ENCODE measurements at places on chromosomes 5 and 9.

- DNase-seq, result no peak
These were observed 11.3 kb upstream of the LHX2 start for GRCh38 chr9:124000161-124000783.

DNA sequence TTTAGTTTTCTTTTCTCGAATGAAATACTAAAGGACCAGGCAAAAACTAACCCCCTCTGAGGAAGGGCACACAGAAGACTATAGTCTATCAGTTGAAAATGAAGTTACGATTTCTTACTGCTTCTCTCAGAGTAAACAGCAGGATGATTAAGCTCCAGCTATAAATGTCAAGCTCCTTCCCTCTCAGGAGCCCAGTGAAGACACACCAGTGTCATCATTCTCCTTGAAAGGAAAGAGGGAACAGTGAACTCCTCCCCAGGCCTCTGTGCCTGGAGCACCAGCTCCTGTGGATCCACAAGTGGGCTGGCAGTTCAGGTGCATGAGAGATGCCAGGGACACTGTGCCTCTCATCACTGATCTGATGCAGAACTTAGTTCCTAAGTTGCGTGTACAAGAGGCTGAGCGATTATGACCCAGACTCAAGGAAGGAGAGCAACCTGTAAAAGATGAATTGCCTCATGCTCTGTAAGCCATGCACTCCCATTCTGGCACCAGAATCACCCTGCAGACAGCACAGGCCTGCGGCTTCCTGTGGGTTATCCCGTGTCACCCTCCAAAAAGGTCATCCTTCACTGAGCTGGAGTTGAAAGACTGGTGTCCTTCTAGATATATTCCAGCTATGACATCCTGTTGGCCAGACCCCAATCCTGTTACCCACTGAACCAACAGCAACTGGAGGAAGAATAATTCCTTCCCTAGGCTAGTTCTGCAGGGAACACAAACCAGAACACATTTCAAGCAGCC is 394.0 kb downstream of the SEMA5A start:
- no peak for DNase-seq

DNA sequence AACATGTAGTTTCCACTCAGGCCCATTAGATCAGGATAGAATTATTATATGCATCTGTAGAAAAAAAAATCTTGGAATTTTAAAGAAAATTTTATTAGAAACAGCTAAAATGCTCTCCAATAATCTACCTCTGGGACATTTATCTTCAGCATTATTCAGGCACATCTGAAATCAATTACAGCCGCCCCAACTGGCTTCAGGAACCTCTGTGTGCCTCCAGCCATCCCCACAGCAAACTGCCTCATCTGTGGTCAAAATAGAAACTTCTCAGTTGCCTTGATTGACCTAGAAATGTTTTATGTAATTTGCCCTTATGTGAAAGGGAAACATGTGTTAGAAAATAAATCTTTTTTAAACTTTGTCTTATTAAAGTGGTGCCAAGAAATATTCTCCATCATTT is 120.1 kb upstream of the LPAR1 start:
- no peak for DNase-seq

- DNase-seq, result no peak
These were observed 38.3 kb downstream of the RECK start for GRCh38 chr9:36074870-36075532.

DNA sequence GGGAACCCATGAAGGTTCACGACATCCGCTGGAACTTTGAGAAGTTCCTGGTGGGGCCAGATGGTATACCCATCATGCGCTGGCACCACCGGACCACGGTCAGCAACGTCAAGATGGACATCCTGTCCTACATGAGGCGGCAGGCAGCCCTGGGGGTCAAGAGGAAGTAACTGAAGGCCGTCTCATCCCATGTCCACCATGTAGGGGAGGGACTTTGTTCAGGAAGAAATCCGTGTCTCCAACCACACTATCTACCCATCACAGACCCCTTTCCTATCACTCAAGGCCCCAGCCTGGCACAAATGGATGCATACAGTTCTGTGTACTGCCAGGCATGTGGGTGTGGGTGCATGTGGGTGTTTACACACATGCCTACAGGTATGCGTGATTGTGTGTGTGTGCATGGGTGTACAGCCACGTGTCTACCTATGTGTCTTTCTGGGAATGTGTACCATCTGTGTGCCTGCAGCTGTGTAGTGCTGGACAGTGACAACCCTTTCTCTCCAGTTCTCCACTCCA is 7.6 kb downstream of the GPX3 start:
- no peak for DNase-seq

- DNase-seq, result no peak
These were observed 74.0 kb upstream of the RXRA start for GRCh38 chr9:134252084-134252830.

- no peak for DNase-seq
These were observed 335.3 kb upstream of the PANK3 start for GRCh38 chr5:168914491-168914890.

DNA sequence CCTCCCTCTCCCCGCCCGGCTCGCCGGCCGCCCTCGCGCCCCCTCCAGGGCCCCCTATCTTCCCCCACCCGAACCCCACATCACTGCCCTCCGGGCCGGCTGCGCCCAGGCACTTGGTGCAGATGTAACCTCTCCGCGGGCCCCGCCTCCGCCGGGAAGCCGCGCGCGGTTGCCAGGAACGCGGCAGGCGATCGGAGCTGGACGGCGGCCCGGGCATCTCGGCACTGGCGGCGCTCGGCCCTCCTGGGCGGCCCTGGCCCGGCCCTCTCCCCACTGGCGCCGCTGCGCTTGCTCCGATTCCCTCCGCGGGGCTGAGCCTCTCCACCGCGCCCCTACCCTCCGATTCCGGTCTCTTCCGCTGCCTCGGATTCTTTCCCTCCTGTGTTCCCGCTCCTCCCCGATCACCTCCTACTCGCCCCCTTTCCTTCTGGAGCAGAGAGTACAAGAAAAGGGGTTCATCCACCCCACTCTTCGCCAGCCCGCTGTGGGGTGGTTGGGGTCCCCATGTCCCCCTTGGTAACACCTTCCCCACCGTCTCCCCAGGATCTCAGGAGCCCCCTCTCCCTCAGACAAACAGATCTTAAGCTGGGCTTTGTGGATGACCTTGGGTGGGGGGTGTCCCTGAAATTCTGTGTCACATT is 70.6 kb downstream of the C9orf50 start:
- DNase-seq, result no peak

DNA sequence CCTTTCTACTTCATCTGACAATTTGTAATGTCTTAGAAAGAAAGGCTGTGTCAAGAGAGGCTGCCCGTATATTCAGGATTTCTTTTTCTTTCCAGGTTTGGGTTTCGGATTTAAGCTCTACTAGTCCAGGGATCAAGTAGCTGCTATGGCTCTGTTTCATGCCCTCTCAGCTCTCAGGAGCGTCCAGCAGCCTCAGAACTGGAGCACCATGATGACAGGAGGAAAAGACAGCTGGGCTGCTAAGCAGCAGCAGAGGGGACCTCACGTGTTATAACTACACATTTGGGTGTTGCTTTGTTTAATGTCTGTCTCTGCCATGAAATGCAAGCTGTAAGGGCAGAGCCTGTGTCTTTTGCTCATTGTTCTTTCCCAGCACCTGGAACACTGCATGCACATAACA is 28.5 kb downstream of the TBC1D2 start:
- DNase-seq, result no peak

- DNase-seq, result no peak
These were observed 758.4 kb upstream of the SEMA6A start for GRCh38 chr5:117333011-117333410.

DNA sequence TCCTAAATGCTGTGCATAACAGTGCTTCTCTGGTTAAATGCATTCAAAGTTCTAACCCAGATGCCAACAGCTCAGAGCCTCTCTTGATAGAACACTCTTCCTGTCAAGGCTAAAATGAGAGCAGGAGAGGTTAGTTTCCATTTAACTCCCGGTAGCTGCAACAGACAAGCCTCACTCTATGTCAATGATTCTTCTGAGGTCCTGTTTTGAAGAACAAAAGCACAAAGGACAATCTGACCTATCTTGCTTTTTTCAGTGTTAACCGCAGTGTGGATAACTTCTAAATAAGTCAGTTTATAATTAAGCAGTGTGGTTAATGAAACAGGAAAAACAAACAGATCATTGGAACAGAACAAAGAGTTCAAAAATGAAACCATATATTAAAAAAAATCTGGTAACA is 80.7 kb downstream of the ANKRD55 start:
- DNase-seq, result no peak

Data from stimulated activated naive CD4-positive, alpha-beta T cell (primary cell).